ENCODE measurements at places on chromosomes 3 and 15.

- no peak for DNase-seq
Measured at GRCh38 chr3:149142682-149143081, 13.2 kb downstream of the HPS3 start.

DNA sequence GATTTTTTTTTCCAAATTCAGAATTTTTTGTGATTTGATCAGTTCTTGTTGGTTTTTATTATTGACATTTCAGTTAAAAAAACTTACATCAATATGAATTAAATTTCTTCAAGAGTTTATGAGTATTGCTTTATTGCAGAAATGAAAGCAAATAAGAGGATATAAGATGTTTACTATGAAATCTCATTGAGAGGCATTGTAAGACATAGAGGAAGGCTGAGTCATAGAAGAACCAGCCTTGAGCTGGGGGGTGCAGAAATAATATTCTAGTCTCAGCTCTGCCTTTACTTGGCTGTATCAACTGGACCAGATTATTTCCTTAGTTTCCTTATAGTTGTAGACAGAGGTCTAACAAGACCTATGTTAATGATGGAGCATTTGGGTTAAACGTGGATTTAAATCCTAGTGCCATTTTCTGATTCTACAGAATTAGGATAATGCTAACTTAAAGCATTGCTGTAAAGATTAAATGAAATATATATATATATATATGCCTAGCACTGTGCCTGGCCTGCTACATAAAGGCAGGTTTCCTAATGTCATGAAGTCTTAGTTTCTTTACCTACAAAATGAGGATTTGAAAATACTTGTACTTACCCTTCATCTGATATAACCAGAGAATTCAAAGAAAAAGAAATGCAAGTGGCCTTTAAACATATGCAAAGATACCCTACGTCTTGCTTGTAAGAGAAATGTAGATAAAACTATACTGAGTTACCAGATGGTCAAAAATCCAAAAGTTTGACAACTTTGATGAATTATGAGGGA, 7.3 kb downstream of the FAM98B start:
- no peak for DNase-seq

DNA sequence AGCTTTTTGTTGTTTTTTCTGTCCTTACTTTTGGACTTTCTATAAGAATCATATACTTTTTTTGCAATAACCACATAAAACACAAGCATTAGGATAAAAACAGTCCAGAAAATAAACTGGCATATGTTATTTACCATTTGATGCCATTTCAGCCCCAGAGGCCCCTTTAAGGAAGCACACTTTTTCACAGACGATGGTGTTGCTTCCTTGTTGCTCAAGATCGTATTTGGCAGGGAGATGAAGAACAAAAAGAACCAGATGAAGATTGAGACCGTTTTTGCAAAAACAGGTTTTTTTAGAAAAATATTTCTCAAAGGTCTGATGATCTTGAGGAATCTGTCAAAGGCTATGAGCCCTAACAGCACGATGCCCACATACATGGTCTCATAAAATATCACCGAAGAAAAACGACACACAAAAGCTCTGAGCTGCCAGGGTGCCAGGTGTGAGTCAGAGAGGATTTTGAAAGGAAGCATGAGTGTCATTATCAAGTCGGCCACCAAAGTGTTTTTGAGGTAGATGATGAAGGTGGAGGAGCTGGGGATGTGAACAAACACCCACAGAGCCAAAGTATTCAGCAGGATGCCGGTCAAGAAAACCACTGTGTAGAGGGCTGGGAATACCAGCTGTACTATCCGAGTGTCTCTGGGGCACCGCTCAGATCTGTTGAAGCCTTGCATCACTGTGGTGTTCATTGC, 902 bp downstream of the P2RY13 start:
- DNase-seq = no peak

DNA sequence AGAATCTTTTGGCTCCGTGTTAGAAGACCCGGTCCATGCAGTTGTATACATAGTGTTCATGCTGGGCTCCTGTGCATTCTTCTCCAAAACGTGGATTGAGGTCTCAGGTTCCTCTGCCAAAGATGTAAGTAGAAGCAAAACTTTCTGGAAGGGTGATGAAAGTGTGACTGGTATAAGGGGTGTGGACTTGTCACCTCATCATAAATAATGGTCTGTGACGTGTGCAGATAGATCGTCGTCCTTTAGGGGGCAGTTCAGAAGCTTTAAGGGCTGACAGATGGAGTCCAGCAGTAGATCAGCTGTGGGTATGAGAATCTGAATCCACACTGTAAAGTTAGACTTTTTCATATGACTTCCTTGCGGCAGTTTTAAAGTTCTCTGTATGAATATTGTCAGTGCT, 15.3 kb downstream of the SEC61A1 start:
- no peak for DNase-seq

GRCh38 chr3:124631727-124632126, 98.5 kb upstream of the UMPS start:
- no peak for DNase-seq

DNA sequence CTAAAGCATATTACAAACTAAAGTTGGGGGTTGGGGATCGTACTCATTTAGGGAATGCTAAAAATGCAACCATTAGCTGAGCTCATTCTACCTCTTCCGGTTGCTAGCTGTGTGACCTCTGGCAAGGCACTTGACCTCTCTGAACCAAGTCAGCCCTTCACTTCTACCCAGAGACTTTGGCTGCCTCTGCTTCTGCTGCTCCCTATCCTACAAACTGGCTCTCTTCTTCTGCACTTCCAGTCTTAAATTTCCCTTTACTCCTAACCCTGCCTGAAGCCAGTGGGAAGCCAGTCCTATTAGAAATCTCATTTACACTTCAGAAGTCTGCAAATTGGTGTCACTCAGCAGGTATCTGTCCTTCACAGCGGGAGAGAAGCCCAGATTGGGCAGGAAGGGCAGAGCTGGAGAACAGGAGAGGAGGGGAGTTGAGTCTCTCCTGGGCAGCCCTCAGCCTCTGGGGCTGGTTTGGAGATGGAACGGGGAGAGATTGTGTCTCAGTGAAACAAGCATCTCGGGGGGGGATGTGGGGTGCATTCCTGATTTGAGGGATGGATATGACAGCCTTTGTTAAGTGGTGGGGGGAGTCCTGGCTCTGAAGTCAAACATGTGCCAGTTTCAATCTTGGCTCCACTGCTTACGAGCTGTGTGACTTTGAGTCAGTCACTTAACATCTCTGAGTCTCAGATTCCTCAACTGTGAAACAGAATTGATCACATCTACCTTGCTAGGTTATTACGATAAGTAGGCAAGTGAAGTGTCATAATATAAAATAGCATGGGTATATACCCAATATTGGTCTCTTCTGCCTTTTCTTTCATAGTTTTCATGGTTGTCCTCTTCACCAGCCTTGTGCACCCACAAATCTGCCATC, 7.8 kb upstream of the AEN start:
- no peak for DNase-seq

DNA sequence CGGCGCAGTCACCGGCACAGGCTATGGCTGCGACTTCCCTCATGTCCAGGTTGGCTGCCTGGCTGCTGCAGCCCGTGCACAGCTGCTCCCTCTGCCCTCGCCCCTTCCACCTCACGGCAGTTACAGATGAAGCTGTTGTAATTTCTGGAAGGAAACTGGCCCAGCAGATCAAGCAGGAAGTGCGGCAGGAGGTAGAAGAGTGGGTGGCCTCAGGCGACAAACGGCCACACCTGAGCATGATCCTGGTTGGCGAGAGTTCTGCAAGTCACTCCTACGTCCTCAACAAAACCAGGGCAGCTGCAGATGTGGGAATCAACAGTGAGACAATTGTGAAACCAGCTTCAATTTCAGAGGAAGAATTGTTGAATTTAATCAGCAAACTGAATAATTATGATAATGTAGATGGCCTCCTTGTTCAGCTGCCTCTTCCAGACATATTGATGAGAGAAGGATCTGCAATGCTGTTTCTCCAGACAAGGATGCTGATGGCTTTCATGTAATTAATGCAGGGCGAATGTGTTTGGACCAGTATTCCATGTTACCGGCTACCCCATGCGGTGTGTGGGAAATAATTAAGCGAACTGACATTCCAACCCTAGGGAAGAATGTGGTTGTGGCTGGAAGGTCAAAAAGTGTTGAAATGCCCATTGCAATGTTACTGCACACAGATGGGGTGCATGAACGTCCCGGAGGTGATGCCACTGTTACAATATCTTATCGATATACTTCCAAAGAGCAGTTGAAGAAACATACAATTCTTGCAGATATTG, 13.2 kb upstream of the GNB4 start:
- no peak for DNase-seq

DNA sequence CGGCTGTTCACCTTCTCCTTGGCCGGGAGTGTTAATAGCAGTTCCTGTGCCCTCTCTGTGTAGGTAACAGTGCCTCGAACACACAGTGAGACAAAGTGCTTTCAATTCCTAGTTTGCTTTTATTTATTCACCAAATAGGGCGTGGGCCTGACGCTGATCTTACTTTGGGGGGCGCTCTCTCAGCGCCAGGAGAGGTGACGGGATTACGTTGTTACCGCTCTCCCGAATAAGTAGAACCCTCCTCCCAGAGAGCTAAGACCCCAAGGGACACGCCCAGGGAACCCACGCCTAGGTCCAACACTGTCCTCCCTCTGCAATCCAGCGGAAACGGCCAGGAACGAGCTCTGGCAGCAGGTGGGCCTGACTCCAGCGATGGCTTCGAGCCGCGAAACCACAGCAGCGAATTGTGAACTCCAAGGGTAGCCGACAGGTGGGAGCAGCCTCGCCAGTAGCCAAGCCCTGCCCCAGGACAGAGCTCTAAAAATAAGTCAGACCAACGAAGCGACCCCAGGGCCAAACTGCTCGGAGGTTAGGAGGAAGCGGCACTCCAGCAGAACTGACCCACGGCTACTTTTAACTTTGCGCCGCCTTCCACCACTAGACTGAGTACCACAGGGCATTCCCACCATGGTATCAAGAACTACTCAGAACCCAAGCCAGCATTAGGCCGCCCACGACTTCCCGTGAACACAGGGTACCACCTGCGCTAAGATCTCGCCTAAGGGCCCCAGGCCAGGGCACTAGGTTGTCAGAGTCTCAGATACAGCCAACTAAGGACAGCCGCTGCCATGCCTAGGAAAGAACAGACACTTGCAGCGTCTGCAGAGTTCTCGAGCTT, 1.6 kb upstream of the SIN3A start:
- peak; percentile 25 for DNase-seq

GRCh38 chr3:84980011-84980410, 21.2 kb downstream of the CADM2 start:
- no peak for DNase-seq

GRCh38 chr3:14463330-14464140, 61.1 kb downstream of the SLC6A6 start:
- no peak for DNase-seq

DNA sequence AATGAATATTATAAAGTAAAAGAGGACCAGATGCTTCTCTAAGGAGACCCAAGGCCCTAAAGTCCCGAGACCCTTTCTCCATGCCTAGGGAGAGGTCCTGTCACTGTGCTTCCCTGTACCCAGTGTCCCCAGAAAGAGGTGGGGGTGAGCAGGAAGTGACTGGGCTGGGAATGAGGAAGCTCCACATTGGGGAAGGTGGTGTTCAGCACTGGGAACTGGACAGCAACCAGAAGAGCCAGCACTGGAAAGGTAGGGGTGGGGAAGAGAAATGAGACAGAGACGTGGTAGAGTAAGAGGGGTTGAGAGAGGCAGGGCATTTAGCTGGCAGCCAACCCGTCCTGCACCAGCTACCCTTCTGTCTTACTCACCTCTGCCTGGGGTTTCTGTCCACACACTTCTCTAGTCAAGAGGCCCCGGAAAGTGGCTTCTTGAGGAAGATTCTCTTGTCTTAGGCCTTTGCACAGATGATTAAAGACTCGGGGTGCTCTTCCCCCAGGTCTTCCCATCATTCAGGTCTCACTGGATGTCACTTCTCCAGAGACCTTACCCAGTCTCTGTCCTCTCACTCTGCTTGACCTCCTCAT, 12.2 kb downstream of the RRP9 start:
- no peak for DNase-seq

DNA sequence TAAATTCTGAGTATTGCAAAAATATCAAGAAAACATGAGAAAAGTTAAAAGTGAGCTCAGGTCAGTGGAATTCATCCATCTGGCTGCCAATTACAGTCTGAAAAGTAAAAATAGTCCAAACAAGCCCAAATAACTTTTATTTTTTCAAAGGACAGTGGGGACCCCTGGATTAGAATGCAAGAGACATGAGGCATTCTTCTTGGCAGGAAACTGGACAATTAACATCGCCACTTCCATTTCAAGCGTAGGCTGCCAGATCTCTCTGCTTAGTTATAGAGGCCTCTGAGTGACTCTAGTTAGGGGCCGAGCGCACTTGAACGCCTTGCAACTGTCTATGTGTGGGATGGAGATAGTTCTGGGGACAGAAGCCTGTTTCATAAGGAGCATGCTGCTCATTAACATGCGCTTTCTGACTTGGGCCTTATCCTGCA, 189.1 kb downstream of the GHSR start:
- DNase-seq = no peak

DNA sequence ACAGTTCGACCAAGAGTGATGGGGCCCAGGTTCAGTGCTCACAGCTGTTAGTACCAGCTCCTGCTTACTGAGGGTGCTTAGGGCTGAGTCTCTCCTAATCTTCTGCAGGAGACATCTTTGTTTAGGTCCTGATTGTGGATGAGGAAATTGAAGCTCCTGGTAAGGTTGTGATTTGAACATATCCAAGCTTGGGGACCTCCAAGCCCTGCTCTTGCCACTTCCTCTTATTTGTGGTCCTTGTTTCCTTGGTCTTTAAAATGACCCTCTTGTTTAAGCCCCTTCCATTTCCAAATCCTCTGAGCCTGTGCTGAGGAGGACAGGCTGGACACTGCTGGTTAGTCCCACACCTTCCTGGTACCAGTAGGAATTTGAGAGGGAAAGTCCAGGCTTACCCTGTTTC, 87.0 kb downstream of the EEFSEC start:
- DNase-seq = no peak

- no peak for DNase-seq
Measured at GRCh38 chr3:123764647-123765046, 119.5 kb downstream of the MYLK start.

DNA sequence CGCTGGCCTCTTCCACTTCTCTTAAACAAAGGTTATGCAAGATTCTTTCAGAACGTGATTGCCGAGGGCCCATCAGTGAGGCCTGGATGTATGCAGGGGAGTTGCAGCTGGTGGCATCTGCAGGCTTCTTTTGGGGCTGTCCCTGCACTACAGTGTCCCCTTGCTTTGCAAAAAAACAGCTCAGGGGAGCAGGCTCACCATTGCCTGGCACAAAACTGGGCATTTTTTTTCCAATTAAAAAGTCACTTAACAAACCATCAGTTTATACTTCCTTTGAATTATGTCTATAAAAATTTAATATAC, 148.6 kb downstream of the ATP10A start:
- no peak for DNase-seq

DNA sequence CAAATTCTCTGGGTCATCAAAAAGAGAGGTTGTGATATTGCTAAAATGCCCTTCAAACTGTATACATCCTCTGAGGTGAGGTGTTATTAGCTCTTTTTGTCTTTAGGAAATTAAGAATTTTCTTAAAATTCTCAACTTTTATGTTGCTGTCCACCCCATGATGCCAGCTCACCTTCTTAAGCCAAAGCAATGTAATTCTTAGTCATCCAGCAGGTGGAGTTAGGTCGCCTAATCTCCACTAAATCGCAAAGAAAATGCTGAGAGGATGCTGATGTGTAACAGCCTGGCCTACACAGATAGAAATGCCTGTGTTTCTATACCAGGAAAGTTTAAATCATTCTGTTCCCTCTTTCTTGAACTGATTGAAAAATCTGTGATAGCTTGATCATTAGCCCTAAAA, 770.2 kb upstream of the ALCAM start:
- peak; percentile 42 for DNase-seq
